ENCODE measurements at places on chromosomes 6 and 20. TPM values are rescaled to one million over a fixed set of nuclear protein-coding genes. Genes with fewer than 3 reads are reported as not detected.

Gene MGME1
- 24.1 TPM for total RNA-seq

Gene SASH1
- 106 TPM for total RNA-seq

Gene CLPSL1
- not detected for total RNA-seq

Gene MMP24
- total RNA-seq: 0.29 TPM

Gene NQO2
- 31.9 TPM for total RNA-seq

Measured in smooth muscle cell of trachea (primary cell).